ENCODE measurements at places on chromosomes 6 and 20.

DNA sequence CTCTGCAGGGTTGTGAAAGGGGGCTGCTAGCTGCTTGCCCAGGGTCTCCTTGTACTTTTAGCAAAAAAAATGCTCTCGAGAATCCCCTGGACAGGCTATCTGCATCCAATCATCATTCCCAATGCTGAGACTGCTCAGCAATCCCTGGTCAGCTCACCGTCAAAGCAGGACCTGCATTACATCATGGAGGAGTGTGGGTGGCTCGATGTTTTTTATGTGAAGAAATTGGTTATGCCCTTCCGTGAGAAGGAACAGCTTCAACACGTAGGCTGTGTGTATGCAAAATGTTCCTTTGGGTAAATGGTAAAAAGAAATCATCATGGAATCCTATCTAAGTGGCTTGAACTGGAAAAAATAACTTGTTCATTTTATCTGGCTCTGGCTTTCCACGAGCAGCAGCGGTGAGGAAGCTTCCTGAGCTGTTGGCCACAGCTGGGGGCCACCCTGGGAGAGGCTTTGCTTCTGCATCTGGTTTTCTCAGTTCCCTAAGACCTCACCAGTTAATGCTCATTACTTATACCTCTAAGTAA lies 111.4 kb downstream of the FYN start:
- no peak for DNase-seq

DNA sequence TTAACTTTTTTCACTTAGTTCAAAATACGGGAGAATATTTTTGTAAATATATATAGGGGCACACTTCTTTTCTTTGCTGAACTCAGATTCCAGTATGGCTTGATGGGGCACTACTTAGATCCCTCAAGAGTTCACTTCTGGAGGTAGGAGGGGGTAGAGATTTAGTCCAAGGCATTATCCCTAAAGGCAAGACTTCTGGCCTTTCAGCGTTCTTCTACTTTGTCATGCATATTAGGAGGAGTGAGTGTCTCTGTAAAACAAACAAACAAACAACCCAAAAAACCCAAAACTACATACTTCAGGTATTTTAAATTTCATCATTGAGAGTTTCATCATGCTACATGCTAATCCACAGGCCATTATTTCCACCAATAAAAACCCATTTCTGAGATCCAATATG lies 32.0 kb downstream of the SMPDL3A start:
- no peak for DNase-seq

DNA sequence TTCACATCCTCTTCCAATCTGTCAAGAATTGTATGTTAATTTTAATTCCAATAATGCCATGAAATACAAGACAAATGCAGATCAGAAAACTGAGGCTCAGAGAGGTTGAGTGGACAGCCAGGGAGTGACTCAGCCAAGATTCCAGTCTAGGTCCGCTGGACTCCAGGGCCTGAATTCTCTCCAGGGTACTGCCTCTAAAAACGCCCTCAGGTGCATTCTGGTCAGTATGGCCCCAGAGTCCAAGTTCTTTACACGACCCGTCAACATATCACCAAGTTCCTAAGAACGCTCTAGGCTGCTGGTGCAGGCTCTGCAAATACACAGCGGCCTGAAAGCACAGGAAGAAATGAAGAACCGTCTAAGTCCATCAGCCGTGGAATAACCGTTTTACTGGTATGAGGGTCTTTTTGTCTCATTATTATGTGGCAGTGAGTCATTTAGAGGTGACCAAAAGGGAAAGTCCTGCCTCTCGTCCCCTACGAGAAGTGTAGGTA lies 709 bp upstream of the ASXL1 start:
- DNase-seq, result no peak

- no peak for DNase-seq
Measured at GRCh38 chr20:11843289-11843688, 74.4 kb upstream of the BTBD3 start.

- DNase-seq, result no peak
Measured at GRCh38 chr6:135658481-135658880, 160.9 kb upstream of the AHI1 start.

GRCh38 chr20:46833360-46833759 lies 61.3 kb upstream of the EYA2 start:
- no peak for DNase-seq

DNA sequence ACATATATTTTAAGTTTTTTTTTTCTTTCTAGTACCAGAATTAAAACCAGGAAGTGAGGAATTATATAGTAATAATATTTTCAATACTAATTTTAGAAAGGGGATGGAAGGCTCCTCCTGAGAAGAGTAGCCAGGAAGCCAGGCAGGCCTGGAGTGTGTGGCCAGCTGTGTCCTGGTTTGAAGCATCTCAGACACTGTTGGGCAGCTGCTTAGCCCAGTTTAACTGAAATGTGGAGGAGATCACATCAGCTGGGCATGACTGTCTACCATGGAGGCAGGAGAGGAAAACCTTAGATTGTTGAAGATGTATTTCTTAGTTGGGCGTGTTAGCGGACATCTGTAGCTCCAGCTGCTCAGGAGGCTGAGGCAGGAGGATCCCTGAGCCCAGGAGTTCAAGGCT lies 142.2 kb downstream of the ARID1B start:
- DNase-seq, result no peak

GRCh38 chr20:48406498-48406897 lies 421.3 kb downstream of the PREX1 start:
- no peak for DNase-seq

DNA sequence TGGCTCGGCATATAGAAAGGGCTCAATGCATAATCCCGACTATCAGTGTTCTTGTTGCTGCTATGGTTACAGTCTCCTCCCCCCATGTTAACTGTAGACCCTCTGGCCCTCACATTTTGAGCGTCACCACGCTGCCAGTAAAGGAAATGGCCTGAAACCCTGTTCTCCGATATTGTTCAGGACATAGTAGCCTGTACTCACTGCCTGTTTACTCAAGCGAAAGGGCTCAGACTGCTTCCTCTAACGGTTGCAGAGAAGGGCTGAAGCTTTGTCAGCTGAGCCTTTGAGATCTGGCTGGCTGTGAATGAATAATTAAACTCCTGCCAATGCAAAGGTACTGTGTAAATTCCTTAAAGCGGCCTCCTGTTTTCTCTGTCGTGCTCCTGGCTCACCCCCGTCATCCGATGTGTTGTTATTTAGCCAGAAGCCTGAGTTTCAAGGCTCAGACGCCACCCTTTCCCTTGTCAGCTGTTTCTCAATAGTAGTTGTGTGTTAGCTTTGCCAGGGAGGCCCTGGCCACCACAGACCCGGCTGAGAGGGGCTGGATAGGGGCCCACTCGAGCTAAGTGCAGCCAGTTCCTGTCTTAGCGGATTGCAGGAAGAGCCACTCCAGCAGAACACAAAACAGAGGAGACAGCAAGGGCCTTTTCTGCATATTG lies 31.2 kb upstream of the RALGAPA2 start:
- DNase-seq, result no peak

DNA sequence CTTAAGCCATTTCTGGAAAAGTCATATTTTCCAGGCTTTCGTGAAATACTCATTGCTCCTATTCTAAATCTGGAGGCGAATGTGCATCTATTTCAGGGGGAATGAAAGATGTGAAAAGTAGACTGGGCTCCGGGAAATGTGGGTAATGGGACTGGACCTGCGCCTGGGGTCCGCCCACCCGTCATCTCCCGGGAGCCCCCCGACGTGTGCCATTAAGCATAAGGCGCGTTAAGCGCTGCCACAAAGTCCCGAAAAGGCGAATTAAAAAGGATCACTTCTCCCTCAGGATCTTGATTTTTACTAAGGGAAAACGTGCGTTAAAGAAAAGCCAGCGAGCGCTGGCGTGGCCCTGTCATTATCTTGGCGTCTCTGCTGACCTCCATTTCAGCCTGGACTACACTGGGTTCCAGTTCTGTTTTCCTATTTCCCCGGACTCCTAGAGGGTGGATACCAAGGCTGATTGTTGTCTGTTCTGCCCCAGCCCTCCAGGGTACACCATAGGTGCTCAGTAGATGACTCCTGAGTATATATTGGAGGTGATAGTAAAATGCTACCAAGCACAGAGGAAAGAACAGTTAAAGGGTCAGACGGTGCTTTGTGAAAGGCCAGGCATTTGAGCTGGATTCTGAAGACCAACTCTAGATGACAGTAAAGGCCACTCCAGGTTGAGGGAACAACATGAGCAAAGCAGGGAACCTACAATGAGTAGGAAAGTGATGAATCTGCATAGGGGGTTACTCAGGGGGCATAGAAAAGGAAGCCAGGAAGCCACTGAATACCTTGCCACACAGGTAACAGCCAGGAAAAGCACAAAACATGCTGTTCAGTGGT lies 89.2 kb upstream of the ARID1B start:
- DNase-seq, result no peak

DNA sequence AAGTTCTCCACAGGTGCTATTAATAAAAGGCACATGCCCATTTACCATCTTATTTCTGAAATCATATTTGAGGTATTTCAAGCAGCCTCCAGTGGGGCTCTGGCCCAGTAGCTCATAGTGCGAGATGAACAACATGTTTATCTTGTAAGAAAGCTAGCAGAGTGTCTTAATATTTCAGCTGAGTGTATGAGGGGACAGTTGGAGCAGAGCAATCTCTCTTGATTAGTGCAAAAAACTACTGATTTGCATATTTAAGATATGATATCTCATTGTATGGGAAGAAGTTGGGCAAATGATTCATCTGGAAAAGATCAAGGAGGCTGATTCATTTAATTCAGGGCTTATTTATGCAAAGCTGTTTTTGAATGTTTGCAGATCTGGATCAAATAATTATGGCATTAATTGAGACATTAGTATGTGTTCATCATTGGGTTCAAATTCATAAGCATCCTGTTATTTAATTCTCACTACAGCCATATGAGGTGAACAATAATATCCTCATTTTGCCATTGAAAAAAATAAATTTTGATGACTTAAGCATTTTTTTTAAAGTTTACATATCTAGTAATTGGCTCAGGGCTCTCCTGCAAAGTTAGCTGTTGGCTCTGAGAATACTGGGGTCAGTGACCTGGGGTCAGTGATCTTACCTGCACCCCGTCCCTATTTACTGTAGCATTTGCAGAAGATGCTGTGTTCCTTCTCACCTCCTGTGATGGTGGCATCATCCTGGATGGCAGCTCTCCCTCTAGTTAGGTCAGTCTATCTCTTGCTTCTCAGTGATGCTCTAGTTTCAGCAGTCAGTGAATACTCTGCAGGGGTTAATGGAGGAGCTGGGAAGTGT lies 24.1 kb upstream of the GCLC start:
- no peak for DNase-seq

GRCh38 chr20:1943275-1944002 lies 48.2 kb downstream of the SIRPA start:
- no peak for DNase-seq

DNA sequence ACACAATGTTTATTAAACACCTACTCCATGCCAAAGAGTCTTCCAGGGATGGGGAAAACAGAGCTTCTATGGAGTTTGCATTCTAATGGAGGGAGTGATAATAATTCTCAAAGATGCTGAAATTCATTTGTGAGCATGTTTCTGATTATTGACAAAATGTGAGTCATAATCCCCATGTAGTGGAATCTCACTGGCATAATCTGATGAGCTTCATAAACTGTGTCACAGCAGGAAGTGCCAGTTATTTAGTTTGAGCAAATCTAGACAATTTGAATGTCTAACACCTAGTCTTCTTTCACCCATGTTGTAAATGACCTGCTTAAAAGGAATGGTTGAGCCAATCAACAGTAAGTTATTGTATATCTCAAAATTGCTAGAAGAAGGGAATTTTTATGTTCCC lies 95.1 kb downstream of the KCNQ5 start:
- DNase-seq, result no peak

- DNase-seq, result no peak
Measured at GRCh38 chr6:109075934-109076333, 18.7 kb downstream of the SESN1 start.

- no peak for DNase-seq
Measured at GRCh38 chr20:6091661-6092060, 31.2 kb downstream of the FERMT1 start.

GRCh38 chr20:61765871-61766654 lies 299.6 kb downstream of the TAF4 start:
- DNase-seq, result no peak

- DNase-seq, result no peak
Measured at GRCh38 chr20:4067600-4068261, 52.4 kb upstream of the RNF24 start.

DNA sequence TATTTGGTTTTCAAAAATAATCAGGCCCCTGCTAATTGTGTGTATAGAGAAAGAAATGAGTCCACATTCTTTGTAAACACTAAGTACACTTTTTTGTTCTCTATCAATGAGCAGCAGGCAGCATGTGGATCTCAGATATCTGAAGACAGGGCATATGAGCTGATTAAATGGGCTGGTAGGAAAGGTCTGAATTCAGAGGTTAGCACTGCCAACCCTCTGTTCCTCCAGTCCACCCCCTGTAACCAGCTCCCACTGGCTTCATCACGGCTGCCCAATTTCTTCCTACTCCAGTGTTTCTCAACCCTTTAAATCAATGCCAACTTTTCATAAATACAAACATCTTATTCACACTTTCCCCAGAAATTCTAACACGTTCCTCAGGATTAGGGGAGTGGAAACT lies 128.5 kb downstream of the TPBG start:
- no peak for DNase-seq

- DNase-seq, result no peak
Measured at GRCh38 chr20:58017231-58017969, 211.1 kb downstream of the ANKRD60 start.

GRCh38 chr6:140609956-140610355 lies 1235.5 kb upstream of the CITED2 start:
- DNase-seq, result no peak

- peak; percentile 24 for DNase-seq
Measured at GRCh38 chr6:167119670-167120582, 3.0 kb upstream of the CCR6 start.

DNA sequence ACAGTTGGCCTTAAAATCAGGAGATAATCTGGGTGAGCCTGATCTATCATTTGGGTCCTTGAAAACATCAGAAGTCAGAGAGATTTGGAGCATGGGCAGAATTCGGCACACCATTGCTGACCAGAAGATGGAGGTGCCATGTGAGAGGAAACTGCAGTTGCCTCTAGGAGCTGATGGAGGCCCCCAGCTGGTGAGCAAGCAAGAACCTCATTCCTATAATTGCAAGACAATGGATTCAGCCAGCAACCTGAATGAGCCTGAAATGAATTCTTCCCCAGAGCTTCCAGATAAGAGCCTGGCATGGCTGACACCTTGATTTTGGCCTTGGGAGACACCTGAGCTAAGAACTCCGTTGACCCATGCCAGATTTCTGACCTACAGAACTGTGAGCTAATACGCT lies 76.3 kb upstream of the FYN start:
- no peak for DNase-seq

DNA sequence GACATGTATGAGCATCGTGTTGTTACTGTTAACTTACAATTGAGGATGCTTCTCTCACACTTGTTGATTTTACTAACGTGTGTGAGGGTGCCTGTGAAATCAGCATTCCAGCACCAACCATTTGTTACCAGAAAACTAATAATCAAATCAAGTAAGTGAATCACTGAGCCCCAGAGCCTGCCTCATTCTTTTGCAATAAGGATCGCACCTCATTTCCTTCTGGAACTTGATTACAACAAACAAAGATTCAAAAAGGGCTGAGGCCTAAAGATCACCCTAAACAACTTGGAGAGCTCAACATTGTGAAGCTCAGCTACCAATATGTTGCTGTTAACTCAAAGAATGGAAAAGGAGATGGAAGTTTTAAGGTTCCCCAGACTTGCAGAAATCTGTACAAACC lies 274.7 kb downstream of the TFAP2A start:
- no peak for DNase-seq

Data from activated naive CD4-positive, alpha-beta T cell (primary cell).